ENCODE measurements at places on chromosomes 5 and 9. TPM values are rescaled to one million over a fixed set of nuclear protein-coding genes. Genes with fewer than 3 reads are reported as not detected.

GABRP gene
- total RNA-seq = not detected

RANBP3L gene
- total RNA-seq = 0.11 TPM

UCK1 gene
- 19.7 TPM for total RNA-seq

ZNF300 gene
- 9.0 TPM for total RNA-seq

SLC34A1 gene
- total RNA-seq = not detected

PCAT7 gene
- not detected for total RNA-seq

MYOT gene
- not detected for total RNA-seq

TXNDC8 gene
- not detected for total RNA-seq

ANKRD34B gene
- total RNA-seq = not detected

CDC20B gene
- total RNA-seq = 0.22 TPM

IL9 gene
- total RNA-seq = not detected

RNF183 gene
- 0.37 TPM for total RNA-seq

IL7R gene
- 4.9 TPM for total RNA-seq

C9orf50 gene
- total RNA-seq = 0.12 TPM

Data from uterine smooth muscle cell (primary cell).